Osteocyte (in vitro differentiated cells): ENCODE measurements at places on chromosomes 1 and 21. TPM values are rescaled to one million over a fixed set of nuclear protein-coding genes. Genes with fewer than 3 reads are reported as not detected.

The TMEM51 gene
- 0.81 and 0.86 TPM in 2 replicates for total RNA-seq

DNA sequence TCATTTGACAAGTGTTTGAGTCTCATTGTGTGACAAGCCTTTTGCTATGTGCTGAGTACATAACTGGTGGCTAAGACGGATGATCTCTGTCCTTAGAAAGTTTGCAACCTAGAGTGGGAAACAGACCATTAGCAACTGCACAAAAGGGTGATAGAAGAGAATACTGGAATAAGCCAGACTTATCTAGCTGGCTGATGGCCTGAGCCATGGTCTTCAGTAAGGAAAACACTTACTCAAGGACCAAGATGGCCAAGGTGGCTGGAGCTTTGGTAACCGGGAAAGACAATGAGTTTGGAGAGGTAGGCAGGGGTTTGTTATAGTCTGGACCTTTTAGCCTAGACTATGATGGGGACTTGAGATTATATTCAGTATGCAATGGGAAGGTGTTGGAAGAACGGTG lies 1.6 kb upstream of the TAF12 start:
- no peak for DNase-seq

- DNase-seq, result no peak
Observed at GRCh38 chr21:39153842-39154241, 29.4 kb downstream of the PSMG1 start.

The LIPI gene
- total RNA-seq, result not detected in 2 replicates

The KCNK1 gene
- total RNA-seq, result not detected in 2 replicates

- DNase-seq, result no peak
Observed at GRCh38 chr1:23567996-23568607, 8.8 kb upstream of the ID3 start.

The INSRR gene
- total RNA-seq, result 0.08 and 0.21 TPM in 2 replicates

- no peak for DNase-seq
Observed at GRCh38 chr1:224500796-224501195, 66.2 kb upstream of the WDR26 start.

GRCh38 chr21:36155603-36156338 lies 853 bp upstream of the DOP1B start:
- DNase-seq, result no peak

DNA sequence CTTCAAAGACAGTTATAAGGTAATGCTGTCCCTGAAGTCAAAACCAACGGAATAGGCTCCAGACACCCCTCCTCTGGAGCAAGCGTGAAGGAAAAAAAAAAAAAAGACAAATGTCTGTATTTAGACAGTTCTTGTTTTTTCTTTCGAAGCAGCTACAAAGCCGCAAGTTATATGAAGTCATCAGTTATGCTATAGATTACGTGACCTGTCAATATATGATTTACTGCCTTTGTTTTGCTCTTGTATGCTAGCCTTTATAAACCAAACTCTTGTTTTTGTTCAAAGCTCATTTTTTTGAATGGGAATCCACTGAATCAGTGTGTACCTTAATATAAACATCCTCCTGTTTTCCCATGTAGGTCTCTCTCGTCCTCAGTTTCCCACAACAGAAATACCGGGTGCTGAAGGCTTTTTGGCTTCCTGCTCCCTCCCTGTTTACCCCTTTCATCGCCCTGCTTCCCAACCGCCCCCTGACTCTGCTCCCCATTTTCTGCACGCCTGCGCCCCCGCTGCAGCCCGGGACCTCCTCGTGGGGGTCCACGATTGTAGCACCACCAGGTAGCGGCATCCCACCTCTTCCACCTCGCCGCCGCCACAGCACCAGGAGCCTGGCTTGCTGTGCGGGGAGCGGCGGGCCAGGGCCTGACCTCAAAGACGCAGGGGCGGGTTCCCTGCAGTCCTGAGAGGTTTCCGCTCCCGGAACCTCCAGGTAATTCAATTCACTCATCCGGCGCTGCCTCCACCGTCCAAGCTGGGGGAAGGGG lies 5.2 kb upstream of the ZNF678 start:
- DNase-seq, result no peak

DNA sequence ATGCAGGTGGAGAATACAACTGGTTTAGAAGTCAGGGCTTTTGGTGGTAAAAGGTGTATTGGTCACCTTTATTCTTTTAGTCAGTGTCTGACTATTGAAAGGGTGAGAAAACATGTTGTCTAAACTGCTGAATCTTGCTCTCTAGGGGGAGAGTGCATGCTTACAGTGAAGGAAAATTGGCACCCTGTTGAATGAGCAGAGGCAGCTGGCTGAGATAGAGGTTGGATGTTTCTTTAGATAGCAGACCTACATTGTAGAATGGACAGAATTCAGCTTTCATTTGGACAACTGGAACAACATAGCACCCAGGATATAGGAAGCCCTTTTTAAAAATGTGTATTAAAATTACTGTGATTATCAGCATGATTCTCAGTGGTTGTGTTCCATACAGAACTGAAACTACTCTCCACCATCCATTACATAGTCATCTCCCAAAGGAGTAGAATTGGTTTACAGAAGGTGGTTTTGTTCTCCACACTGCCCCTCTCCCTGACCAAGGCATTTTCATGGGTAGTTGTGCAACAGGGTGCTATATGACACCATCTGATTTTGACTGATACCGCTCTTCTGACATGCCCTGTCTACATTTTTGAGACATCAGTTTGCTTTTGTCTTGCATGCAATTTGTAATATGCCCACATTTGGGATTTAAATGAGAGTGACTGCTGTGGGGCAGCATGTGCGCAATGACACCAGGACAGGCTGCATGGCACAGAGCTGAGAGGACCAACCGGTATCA lies 16.2 kb downstream of the RHOU start:
- no peak for DNase-seq

The PTPN7 gene
- not detected in 2 replicates for total RNA-seq

The HENMT1 gene
- total RNA-seq, result 6.8 and 7.2 TPM in 2 replicates

DNA sequence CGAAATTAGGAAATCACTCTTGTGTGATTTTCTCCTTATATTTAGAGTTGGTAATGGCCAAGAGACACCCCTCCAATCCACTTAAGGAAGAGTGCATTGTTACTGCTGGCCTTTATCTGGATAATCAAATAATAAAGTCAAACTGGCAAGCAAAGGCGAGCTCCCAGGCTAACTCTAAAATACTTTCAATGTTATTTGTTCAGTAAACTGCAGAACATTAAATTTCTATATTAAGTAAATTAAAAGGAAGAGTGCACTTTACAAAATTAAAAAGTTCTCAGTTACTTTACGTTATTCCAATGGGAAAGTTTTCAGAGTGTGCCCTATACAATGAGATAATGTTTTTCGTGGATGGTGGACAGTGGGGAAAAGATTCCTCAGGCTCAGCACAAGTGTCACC lies 562.4 kb upstream of the BEND5 start:
- no peak for DNase-seq

DNA sequence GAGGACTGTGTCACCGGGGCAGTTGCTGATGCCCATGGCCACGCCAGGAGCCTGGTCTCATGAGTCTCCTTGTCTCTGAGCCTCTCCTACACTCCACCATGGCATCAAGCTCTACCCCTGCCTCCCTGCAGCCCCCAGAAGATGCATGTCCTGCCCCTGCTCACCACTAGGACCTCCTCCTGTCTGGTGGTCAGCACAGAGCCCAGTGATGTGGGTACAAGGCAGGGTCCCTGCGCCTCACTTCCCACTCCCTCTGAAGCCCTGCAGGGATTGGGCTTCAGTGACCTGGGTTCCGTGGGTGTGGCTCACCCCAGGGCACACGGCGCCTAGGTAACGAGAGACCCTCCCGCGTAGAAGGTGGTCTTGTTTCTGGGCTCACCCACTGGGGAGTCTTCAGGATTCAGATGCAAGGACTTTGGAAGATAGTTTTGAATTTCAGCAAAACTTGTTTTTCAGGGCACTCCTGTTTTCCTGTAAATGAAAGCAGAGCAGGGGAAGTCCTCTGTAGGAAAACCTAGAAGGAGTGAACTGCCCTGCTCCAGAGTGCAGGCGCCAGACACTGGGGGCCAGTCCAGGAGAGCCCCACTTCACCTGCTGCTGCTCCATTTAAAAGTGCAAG lies 2.8 kb downstream of the COL18A1 start:
- DNase-seq, result no peak

DNA sequence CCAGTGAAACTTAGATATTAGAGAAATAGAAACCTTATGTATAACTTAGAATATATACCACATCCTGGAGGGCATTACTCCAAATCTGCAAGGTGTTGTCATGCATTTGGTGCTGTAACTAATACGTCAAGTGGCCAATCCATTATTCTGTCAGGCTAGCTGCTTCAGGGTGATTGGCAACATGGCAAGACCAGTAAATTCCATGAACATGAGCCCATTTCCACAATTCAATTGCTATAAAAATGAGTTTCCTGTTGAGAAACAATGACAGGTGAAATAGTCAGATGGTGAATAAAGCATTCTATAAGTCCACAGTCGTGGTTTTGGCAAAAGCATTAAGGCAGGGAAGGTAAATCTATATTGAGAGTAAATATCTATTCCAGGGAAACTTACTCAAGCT lies 566.0 kb downstream of the ADGRL2 start:
- DNase-seq, result no peak

GRCh38 chr1:107004421-107004820 lies 52.1 kb upstream of the PRMT6 start:
- DNase-seq, result no peak

DNA sequence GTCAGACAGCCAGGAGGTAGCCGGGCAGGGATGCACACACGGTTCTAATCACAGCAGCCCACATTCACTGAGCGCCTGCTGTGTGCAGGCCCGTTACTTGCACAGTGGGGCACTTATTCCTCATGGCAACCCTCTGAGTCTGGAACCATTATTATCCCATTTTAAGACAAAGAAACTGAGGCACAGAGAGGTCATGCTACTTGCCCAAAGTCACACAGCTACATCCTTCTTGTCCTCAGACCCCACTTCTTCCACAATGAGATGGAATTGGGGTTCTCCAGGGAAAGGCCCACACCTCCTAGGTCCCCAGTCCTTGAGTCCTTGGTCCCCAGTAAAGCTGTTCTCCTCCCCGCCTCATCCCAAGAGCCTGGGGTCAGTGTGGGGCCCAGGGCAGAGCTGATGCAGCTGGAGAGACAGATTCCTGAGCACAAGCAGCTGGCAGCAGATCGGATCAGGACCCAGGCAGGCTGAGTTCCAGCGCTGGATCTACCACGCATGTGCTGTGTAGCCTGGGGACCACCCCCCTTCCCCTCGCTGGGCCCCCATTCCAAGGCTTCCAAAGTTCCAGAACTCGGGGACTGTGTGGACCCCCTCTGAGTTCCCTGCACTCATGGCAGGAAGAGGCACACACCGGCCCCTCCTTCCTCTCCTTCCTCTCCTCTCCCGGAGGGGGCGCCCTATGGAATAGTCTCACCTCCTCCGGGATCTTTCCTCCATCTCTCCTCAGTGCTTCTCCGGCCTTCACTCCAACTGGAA lies 393.4 kb downstream of the MATN1 start:
- DNase-seq, result peak; percentile 77

- no peak for DNase-seq
Observed at GRCh38 chr1:40783001-40783905, at the start of gene KCNQ4. Gene KCNQ4, plus strand, starts transcription at chr1:40783787. Its CDS starts 307 bp downstream, at chr1:40784094.

The NEXN gene
- total RNA-seq, result 19.3 and 19.5 TPM in 2 replicates

DNA sequence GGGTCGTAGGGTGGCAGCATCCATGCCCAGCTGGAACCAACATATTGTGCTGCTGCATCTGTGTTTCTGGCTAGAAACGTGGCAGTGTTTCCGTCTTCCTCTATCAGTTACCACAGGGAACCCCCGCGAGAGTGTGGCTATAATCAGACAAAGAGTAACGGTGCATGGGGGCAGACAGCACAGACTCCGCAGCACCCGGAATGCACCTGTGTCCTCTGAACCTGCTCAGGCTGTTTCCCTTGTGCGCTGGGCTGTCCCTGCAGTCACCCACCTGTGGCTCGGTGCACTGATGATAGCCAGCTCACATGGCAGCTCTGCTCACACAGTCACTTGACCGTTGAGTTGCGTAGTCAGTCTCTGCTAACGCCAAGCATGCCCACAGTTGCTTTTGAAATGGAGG lies 11.4 kb upstream of the PCBP3 start:
- DNase-seq, result peak; percentile 71

GRCh38 chr1:184110272-184111204 lies 59.0 kb downstream of the TSEN15 start:
- no peak for DNase-seq

The AADACL3 gene
- total RNA-seq, result not detected in 2 replicates

DNA sequence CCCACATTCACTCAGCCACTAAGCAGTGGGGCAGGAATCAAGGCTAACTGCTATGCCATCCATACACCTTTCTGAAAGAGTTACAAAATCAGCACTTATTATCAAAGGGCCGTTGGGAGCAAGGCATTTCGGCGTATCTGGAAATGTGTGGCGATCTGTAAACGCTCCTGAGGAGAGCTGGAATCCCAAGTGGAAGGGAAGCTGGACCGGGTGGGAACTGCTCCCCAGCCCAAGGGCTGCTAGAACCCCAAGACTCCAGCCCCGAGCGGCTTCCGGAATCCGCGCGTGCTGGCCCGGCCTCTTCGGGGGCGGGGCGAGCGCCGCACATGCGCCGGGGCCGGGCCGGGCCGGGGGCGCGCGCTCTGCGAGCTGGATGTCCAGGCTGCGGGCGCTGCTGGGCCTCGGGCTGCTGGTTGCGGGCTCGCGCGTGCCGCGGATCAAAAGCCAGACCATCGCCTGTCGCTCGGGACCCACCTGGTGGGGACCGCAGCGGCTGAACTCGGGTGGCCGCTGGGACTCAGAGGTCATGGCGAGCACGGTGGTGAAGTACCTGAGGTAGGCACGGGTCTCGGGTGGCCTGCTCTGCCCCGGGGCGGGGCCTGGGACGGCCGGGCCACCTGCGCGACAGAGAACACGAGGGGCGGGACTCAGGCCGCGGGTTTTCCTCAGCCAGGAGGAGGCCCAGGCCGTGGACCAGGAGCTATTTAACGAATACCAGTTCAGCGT lies at the start of gene NAXE:
TSS of gene NAXE (plus strand) at position 345 of the 726 bp plus-strand sequence. CDS start at position 374, 29 bp downstream.
- peak; percentile 88 for DNase-seq

GRCh38 chr21:34008618-34009017 lies 64.8 kb upstream of the MRPS6 start:
- no peak for DNase-seq

The TMPRSS15 gene
- total RNA-seq, result 0.71 and 1.3 TPM in 2 replicates

The GSTM3 gene
- 33.9 and 41.4 TPM in 2 replicates for total RNA-seq

The SPRR2A gene
- total RNA-seq, result not detected in 2 replicates

GRCh38 chr1:47722909-47723580 lies 274.1 kb downstream of the TRABD2B start:
- DNase-seq, result no peak

The PLA2G5 gene
- not detected in 2 replicates for total RNA-seq

The TP53BP2 gene
- 58.7 and 63.6 TPM in 2 replicates for total RNA-seq

The IGFN1 gene
- total RNA-seq, result 3.2 and 3.8 TPM in 2 replicates

DNA sequence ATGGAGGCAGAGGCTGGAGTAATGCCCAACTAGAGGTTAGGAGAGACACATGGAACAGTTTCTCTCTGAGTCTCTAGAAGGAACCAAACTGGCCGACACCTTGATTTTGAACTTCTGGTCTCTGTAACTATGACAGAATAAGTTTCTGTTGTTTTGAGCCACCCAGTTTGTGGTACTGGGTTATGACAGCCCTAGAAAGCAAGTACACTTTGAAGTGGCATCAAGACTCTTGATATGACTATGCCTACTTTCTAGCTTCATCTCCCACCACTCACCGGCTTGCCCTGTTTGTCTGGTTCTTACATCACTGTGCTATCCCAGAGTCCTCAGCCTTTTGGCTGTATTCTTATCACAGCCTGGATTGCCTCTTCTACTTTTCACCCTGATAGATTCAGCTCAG lies 230.3 kb upstream of the USP24 start:
- DNase-seq, result no peak
